Transverse colon (tissue), 4 donors: ENCODE measurements at places on chromosomes 5 and 9.

GRCh38 chr5:177426566-177427210, at the start of gene GRK6:
Gene GRK6, plus strand, starts transcription at chr5:177426676. Its CDS starts 170 bp downstream, at chr5:177426846.
- DNase-seq, result peak; percentile 78

DNA sequence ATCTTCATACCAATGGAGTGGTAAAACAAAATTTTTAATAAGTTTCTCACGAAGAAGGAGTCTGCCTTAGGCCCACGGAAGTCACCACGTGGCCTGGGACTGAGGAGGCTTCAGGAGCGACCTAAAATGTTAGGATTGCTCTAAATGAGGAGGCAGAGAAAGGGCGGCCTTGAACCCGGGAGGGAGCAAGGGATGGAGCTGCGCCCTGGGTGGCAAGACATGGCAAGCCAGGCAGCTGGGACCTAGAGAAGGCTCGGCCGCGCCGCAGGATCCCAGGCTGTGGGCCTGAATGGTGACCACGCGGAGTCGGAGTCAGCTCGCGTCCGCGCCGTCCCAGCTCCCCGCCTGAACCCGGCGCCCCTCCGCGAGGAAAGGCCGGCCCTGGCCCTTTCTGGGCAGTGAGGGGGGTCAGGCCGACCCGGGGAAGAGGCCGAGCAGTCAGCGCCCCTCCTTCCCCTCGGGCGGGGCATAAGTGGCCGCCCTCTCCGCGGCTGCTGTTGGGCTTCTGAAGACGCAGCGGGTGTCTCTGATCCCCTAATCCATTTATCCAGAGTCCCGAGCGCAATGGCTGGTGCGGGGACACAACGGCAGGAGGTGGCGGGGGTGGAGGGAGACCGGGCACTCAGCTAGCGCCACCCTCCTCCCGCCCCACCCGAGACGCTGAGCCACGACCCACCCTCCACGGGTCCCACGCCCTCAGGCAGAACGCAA, 10.6 kb downstream of the IRX1 start:
- no peak for DNase-seq

- no peak for DNase-seq
These were observed 138.3 kb upstream of the DMAC1 start for GRCh38 chr9:7937761-7938491.

DNA sequence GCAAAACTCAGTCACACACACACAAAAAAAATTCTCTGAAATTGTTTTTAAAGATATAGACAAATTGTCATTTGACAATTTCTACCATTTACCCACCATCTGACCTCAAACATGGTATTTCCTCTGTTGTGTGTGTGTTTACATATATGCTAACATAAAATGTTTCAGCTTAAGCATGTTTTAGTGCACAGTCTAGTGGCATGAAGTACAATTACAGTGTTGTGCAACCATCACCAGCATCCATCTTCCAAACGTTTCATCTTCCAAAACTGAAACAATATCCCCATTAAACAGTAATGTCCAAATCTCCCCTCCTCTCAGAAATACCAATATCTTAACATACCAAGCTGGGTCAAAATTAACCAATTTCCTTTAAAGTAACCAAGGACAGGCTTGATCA, 65.2 kb downstream of the MYO10 start:
- no peak for DNase-seq

DNA sequence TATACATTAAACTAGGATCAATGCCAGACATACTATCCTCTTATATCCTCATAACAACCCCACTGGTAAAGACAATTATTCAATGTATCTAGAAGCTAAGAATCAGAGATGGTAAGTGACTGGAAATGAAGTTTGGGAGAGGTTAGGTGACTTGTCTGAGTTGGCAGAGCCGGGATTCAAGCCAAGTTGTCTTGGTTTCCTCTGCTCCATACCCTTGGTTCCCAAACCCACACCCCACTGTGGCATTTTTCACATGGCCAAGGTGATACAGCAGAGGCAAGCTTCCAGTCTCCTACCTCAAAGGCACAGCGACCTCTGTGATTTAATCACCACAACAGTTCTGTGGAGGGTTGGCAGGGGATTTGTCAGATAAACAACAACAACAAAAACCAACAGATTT, 34.7 kb upstream of the ADRB2 start:
- DNase-seq, result no peak

DNA sequence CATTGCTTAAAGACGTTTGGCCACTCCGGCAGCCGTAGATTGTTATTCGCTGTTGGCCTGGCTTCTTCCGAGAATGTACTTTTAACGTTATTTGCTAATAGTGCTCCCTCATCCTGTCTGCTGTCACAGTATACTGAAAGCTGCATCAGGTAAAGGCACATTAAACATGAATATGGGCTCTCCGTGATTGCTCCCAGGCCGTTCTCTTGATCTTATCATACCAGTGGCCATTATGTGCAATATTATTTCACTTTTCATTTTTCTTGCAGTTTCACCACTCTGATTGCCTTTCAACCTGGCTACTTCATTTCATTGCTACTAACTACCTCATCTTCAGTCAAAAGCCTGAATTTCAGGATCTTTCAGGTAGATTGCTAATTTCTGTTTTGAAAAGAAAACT, 34.0 kb downstream of the GLRX start:
- DNase-seq, result no peak

- no peak for DNase-seq
These were observed 51.5 kb downstream of the MRPS30 start for GRCh38 chr5:44860267-44860666.

DNA sequence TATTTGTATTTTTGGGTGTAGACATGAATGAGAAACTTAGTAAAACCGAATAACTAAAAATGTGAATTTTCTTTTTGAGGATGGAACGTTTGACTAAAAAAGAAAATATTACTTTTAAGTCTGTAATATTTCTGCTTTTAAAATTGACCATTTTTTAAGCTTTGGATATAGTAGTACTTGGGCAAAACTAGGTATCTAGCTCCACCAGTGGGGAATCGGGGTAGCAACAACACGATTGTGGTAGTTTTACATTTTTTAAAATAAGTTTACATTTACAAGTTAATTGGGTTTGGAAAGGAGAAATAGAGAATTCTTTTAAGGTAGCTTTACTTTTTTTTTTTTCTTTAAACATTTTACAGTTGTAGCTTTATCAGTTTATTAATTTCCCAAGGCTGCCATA, 154.4 kb downstream of the MAN2A1 start:
- DNase-seq, result no peak

- DNase-seq, result no peak
These were observed 351.8 kb downstream of the EBF1 start for GRCh38 chr5:158747816-158748432.

DNA sequence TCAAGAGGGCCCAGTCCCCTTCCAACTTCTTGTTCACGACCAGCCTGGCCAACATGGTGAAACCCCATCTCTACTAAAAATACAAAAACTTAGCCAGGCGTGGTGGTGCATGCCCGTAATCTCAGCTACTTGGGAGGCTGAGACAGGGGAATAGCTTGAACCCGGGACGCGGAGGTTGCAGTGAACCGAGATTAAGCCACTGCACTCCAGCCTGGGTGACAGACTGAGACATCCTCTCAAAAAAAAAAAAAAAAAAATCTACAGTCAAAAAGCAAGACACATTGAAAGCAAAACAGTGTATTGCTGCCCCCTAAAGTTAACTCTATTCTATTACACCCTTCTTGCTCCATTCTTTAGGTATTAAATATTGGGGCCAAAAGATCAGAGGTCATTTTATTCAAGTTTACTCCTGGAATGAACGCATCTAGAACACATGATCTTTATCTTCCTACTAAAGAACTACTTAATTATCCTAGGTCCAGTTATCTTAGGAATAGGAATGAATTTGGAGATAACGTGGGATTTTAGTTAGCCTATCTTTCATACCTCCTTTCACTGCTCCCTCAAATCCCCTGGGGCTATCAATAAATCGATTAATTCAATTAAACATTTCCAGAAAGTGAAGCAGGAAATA, 2.4 kb downstream of the ATG12 start:
- DNase-seq, result peak; percentile 8

- DNase-seq, result no peak
These were observed 46.4 kb downstream of the MCCC2 start for GRCh38 chr5:71633255-71634155.

- DNase-seq, result no peak
These were observed 1723.9 kb upstream of the CDH6 start for GRCh38 chr5:29469581-29469980.

DNA sequence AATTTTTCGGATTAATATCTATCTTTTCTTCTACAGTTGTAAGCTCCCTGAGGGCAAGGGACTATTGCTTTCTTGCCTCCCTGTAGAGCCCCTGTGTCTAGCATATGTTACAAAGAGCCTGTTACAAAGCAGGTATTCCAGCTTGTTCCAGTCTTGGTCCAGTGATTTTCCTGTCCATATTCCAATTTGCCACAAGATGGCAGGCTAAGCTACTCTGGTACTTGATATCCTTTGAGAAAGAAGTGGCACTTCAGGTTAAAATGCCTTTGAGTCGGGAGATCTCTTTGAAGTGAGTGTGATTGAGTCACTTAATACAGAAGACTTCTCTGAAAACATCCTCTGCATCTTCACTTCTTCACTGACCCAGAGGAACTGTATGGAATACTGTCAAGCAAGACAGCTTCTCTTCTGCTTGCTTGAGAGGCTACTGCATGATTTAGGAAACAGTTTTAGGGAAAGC, 24.5 kb downstream of the CAVIN4 start:
- DNase-seq, result no peak

- DNase-seq, result no peak
These were observed 4.6 kb downstream of the SMC5 start for GRCh38 chr9:70263421-70263820.

DNA sequence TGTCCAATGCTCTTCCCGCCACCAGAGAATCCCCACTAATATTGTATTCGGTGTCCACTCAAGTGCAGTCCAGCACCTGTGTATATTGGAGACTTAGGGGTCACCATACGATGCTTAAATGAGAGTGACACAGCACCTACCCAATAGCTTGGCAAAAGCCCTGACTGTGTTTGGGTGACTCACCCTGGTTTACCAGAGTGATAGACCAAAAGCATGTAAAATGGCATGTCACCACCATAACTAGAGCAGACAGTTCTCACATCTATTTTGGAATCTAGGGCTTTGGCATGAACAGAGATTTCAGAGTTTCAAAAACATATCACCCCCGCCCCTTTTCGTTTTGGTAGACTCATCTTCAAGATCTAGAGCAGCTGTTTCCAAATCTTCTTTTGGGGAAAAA, 217.3 kb upstream of the RASEF start:
- DNase-seq, result no peak

GRCh38 chr9:69081261-69081660, 45.7 kb downstream of the FXN start:
- no peak for DNase-seq

DNA sequence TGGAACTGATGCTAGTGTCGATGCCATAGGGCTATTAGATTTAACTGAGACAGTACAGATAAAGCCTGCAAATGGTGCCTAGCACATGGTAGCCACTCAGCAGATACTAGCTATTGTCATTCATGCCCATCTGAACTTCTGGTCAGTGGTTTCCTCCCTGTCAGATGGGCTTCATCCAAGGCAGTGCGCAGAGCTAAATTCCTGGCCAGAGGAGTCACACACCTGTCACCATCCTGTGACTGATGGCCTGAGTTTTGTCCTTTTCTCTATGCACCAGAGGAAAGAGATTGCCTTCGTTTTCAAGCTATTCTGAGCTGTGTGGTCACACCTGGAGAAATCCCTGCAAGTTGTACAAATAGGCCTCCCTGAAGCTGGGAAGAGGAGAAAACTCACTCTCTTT, 34.7 kb downstream of the MSX2 start:
- no peak for DNase-seq

DNA sequence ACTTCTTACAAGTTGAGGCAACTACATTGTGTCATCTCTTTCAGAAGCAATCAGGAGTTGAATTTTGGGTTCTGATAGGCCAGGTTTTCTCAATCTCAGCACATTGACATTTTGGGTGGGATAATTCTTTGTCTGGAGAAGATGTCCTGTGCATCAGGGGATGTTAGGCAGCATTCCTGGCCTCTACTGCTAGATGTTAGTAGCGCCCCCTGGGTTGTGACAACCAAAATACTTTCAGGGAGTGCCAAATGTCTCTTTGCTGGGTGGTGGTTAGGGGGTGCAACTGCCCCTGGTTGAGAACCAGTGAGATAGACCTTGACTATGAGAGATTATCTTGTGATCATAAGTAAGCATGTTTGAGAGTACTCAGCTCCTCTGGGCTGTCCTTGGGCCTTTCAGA, 164.3 kb upstream of the KLF9 start:
- DNase-seq, result no peak

DNA sequence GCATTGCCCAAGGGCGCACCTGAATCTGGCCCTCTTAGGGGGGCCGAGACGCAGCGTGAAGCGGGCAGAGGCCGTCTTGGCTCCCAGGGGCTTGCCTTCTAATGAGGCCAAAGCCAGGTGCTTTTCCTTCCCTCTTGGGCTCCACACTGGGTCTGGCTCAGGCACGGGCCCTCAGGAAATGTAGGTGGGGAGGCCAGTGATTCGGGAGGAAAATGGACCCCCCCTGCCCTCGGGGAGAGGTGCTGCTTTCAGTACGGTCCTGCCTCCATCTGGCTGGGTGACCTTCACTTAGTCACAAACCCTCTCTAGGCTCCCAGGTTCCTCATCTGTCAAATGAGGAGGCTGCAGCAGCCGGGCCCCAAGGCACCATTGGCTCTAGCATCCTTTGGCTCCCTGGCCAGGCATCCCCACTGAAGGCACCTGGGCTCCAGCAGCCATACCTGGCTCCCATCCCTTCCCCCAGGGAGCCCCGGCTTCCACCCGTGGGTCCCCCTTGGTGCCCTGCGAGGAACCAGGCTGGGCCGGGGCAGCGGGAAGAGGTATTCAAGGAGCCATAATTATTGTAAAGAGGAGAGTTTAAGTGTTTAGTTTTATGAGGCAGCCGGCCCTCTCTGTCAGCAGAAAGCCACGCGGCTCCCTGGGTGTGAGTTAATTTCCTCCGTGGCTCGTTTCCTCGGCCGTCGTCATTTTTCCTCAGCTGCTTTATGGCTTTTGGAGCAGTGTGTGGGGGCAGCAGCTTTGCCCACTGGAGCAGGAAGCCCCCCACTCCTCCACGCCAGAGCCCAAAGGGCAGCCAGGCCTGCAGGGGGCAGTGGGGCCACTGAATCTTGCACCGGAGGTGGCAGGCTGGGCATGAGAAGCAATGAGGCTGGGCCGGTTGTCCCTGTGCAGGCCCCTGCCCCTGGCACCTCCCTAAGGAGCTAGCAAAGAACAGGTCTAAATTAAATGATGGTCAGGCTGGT, 24.9 kb upstream of the UNC5A start:
- no peak for DNase-seq
